Foreskin fibroblast (primary cell): ENCODE measurements at places on chromosomes 7 and 10.

DNA sequence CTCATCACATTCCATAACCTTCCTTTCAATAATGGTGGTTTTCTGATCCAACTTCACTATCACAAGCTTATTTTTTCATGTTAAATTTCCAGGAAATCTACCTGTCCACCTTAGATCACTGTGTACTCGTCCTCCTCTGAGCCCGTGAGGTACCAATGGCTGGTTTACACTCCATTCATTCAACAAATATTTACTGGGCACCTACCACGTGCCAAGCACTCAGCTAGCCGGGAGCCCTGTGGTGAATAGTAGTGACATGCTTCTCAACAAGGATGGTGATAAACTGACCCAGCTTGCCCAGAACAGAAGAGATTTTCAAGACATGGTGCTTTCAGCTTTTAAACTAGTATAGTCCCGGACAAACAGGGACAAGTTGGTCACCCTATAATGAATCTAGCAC, 98.2 kb downstream of the FAM204A start:
- no peak for DNase-seq

GRCh38 chr7:14400271-14400670, 410.8 kb upstream of the ETV1 start:
- DNase-seq = no peak

GRCh38 chr10:86345859-86346798, 20.5 kb downstream of the GRID1 start:
- DNase-seq = no peak

DNA sequence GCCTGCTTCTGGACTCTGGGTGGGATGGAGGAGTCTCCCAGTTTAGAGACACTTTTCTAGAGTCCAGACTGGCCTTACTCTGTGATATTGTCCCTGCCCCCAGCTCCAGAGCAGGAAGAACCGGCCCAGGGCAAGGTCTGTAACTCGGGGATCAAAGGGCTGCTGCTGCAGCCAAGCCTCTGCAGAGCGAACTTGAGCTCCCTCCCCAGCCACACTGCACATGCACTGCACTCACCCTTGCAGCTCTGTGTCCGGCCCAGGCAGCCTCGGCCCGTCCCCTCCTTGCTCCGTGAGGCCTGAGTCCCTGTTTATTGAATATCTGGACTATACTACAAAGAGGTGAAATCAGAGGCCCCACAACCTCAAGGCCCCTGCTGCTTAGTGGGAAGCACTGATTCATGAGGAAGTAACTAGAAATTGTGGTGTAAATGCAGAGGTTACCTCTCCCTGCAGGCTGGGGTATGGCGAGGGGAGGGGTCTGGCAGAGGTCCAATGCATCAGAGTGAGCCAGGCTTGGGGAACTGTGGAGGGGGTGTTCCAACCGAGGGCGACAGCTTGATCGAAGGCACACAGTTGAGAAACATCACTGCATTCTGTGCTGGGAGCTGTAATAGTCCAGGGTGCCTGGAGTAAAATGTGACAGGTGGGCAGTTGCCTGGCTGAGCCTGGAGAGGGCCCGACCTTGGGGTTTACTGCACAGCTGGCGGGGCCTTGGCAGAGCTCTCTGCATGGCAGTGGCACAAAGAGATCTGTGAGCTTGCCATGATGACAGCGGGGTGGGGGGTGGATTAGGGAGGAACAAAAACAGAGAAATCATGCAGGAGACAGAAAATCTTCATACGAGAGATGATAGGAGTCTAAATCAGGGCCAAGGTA, 49.1 kb downstream of the AOC1 start:
- no peak for DNase-seq

DNA sequence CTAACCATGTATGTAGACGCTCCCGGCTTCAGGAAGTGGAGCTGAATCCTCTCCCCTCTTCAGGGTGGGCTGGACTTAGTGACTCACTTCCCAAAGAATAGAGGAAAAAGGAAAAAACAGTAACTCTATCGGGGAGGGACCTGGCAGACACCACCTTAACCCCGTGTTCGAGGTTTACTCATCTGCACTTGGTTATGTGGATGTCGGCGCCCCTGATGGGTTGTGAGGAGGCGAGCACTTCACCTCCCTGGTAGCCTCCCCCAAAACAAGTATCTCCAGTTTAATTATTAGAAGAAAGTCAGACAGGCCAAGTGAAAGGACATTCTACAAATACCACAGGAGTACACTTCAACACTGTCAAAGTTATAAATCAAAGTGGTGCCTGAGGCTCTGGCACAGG, 559.7 kb downstream of the TCERG1L start:
- DNase-seq = no peak

DNA sequence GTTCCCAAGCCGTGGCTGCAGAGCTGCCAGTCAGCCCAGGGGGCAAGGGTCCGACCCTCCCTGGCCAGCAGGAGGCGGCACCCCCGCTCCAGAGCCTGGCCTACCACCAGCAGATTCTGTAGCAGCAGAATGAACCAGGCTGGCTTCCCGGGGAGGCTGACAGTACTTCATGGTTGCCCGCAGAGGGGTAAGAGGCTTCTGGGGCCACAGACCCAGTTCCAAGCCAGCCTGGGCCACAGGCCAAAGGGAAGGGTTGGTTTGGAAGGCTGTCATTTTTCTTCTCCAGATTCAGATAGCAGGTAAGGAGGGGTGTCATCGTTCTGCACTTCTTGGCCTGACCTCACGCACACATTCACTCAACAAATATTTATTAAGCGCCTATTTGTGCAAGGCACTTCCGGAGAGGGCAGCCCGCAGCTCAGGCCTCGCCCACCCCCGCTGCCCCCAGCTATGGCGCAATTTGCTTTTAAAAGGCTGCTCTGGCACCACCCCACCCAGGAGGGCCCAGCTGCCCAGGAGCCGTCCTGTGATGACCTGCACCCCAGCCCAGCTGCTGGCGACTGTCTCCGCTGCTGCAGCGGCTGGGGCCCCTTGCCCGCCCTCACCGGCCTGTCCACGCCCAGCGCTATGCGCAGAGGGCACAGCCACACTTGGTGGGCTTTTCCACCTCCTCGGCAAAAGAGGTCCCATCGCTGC, 168.5 kb downstream of the LCOR start:
- DNase-seq = no peak

DNA sequence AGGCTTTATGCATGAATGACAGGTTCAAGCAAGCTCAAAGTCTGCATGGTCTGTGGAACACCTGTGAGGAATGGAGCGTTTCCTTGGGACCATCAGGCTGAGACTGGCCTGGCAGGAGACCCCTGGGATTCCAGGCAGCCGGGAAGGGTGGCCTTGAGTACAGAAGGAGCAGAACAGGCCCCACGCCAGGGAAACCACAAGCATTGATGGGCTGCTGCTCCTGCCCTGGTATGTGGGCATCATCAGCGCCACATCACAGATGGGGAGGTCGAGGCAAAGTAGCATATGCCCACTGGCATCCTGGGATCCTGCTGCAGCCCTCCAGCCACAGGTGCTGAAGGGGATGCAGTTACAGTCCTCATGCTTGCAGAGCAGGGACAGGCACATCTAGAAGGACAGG, 40.9 kb downstream of the ANTXRL start:
- no peak for DNase-seq

- DNase-seq = no peak
Observed at GRCh38 chr10:102620591-102621442, 23.5 kb upstream of the TRIM8 start.

DNA sequence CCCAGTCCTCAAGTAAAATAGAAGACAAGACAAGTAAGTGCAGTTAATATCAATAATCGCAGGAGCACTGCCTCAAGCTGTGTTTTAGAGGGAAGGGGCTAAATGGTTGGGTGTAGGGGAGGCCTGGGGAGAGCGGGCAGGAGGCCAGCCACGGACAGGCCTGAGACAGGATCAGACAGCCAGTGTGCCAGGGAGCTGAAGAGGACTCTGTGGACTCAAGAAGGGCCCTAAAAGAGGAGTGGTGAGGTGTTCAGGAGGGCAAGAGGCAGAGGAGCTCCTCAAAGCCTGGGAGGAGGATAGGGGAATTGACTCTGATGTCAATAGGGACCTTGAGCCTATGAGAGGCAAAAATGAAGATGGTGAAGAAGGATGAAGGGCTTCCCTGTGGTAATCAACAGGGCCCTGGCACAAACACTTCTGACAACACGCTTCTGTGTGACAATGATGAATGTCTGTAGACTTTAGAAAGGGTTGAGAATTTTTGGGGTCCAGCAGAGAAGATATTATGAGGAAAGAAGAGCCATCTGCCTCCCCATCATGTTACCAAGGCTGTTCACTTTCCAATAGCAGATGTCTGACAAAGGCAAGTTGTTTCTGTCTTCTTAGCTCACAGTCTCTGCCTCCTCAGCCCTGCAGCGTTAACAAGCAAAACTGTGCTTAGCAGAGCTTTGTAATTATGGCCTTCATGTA, 2.4 kb upstream of the PTPRE start:
- DNase-seq = no peak

- peak; percentile 3 for DNase-seq
Observed at GRCh38 chr7:38561166-38561565, 70.0 kb downstream of the AMPH start.

GRCh38 chr10:35251373-35252100, 84.8 kb upstream of the CCNY start:
- no peak for DNase-seq

DNA sequence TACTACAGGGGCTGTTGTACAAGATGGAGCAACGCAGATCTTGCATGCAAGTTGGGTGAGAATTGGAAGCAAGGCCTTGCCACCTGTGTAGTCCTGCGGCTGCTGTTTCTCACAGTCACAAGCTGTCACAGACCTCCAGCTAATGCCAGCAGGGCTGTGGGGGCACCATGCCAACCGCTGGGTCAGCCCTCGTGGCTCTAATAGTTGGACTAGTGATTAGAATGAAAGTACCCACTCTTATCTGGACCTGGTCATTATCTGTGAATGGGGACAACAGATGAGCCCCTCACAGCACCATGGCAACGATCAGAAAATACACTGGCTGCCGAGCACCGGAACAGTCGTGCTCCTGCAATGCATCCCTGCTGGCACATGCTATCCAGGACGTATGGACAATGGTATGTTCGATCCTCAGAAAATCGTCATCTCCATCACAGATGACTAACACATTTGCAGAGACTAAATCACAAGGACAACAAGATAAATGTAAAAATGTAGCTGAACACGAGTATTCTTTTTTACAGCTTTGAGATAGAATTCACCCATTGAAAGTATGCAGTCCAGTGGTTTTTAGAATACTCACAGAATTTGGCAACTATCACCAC, 80.4 kb upstream of the CALN1 start:
- DNase-seq = no peak

GRCh38 chr10:49744091-49744685, 17.9 kb downstream of the OGDHL start:
- no peak for DNase-seq

DNA sequence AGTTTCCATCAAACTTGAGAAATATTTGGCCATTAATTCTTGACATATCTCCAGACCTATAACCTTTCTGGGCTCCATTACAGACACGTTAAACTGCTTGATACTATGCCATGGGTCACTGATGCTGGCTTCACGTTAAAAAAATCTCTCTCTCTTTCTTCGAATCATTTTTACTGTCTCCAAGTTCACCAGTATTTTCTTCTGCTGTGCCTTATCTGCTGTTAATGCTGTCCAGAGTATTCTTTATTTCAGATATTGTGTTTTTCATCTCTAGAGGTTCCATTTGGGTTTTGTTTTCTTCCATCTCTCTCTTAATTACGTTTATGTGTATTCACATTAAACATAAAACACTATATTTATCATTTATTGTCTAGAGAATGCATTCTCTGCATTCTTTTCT, 12.8 kb upstream of the PRPF18 start:
- no peak for DNase-seq

GRCh38 chr10:70355051-70356021, 27.1 kb downstream of the LRRC20 start:
- no peak for DNase-seq

GRCh38 chr10:12902851-12903358, 98.6 kb downstream of the CCDC3 start:
- no peak for DNase-seq

- peak; percentile 4 for DNase-seq
Observed at GRCh38 chr7:17915796-17916195, 24.5 kb downstream of the SNX13 start.

DNA sequence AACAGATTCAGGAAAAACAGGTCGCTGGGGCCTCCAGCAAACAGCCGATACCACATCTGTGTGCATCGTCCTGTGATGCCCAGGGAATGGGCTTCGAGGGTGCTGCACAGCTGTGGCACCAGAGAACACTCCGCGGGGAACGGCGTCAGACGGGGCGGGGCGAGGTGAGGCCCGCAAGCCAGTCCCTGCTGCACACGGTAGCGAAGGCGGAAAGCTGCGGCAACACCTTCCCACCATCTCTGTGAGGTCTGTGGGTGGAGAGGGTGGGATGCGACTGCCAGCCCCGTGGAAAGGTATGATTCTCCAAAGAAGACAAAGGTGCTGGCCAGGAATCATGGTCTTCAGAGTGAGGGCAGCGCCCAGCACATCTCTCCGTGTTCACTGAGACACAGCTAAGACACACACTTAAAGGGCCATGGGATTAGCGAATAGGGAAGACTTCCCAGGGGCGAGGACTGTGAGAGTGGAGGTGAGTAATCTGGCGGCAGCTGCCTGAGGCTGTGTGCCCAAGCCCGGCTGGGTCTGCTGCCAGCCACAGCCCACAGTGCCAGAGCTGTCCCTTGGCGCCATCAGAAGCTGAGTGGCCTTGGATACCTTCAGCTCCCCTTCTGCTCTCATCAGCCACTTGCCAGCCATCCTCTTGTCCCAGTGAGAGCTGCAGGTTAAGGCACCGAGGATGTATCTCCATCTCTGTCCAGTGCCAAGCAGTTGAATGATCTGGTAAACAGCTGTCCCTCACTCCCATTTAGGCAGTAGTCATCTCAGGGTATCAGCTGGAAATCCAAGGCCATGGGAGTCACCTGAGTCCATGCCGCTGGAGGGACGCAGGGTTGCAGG, 17.6 kb downstream of the PRKAG2 start:
- DNase-seq = no peak

GRCh38 chr7:95376632-95377400, 19.4 kb downstream of the PON3 start:
- DNase-seq = no peak

DNA sequence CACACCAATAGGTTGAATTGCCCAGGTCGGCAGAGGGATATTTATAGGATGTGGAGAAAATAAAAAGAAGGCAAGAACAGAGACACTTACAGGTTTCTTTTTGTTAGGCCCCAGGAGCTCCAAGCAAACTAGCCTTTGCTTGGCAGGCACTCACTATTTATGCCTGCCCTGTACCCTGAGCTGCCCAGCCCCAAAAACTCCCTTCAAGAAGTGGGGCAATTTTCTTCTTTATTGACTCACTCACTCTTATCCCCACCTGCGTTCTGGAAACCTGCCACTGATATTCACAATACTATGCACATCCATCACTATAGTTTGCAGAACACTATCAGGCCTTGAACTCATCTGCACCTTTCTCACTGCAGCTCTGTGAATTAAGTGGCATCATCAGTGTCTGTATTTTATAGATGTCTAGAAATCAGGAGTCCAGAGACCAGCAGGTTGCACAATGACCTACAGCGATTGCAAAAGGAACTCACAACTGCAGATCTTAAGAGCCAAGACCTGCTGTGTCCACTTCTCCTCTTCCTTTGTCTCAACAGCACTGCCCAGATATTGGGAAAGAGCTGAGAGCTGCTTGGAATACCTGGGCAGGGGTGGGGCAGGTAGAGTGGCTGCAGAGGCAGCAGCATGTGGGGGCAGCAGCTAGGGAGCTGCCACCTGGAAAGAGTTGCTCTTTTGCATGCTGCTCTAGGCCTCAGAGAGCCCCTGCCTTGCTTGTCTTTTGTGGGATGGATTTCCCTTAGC, at the start of gene SFTPD:
Gene SFTPD, minus strand, starts transcription at position 130 of the 747 bp plus-strand sequence. CDS start 2,446 bp downstream, outside the sequence.
- DNase-seq = no peak

GRCh38 chr10:71509444-71509843, 112.7 kb downstream of the CDH23 start:
- no peak for DNase-seq

GRCh38 chr10:10294881-10295529, 722.7 kb upstream of the CELF2 start:
- DNase-seq = no peak
